ENCODE measurements at places on chromosomes 2 and 18.

- DNase-seq = no peak
Measured at GRCh38 chr18:12907258-12907925, 23.4 kb upstream of the PTPN2 start.

DNA sequence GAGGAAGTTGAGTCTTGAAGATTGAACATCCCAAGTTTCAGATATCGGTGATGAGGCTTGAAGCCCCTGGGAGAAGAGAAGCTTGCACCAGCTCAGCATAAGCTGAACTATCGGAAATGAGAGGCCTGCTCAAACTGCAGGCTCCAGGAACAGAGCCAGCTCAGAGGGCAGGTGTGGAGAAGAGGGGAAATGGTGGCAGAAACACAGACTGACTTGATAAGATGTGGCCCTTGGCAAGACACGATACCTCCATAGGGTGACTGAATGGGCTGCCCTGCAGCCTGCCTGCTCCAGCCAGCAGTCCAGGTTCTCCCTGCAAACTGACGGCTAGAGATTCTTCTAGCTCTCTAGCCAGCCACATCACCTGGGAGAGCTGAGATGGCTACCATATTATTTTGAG, 86.6 kb downstream of the MYT1L start:
- DNase-seq = no peak

DNA sequence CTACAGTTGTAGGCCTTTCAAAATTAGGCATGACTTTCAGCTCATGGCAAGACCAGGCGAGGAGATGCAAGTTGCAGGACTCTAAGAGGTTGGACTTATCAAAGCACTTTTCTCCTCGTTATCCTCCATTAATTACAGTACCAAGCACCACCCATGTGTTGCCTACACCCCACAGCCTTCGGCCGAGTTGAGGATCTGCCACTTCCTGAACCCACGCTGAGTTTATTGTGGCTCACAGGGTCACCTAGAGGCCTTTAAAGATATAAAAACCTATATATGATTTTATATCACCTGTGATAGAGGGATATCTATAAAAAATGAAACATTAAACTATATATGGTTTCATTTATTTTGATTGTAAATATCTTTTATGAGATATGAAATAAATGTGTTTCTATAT, 2.6 kb downstream of the UGT1A10 start:
- DNase-seq = no peak

DNA sequence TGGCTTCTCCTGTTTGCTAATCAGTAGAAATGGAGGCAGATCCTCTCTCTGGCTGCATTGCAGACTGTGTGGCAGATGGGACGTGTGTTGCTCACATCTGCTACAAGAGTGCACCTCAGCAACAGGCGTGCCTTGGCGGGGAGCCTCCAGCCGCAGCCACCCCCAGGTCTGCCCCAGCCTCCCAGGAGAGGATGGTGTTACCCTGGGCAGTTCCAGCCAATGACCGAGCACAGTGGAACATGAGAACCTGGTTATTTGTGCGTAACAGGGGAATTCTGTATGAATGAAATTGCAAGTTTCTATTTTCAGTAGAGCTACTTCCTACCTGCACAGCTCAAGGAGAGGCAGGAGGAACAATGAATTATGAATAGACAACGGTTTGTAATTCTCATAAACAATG, 130.6 kb upstream of the CBLN2 start:
- no peak for DNase-seq

DNA sequence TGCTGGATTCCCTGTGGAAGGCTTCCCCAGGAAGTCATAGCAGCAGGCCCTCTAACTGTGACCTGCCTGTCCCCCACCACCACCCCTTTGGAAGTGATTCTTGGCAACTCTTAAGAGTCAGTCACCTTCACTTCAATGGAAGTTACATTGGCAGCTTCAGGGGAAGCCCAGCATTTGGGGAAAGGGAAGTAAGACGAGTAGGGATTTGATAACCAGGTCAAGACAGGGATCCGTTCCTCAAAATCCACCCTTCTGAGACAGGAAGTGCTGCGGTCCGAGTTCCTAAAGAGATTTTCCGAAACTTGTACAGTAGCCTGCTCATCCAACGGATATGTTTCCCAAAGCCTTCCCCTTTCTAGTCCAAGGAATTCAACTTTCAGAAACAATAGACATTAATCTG, 54.2 kb downstream of the MRPL35 start:
- no peak for DNase-seq

- DNase-seq = no peak
Measured at GRCh38 chr18:35729991-35730668, 148.6 kb downstream of the GALNT1 start.

GRCh38 chr2:61421611-61422010, 49.3 kb downstream of the USP34 start:
- no peak for DNase-seq

DNA sequence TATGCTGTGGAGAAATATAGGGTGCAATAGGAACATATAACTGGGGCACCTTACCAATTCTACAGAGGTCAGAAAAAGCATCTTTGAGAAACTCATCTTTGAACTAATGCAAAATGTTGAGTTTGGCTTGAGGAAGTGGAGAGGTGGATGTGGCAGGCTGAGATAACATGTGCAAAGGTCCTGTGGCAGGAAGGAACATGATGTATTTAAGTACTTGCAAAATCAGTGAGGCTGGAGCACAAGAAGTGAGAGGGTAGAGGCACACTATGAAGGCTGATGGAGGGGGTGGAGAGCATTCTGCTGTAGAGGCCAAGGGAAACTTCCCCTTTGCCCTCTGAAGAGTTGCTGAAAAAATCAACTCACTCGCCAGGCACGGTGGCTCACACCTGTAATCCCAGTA, 14.7 kb upstream of the RAB1A start:
- no peak for DNase-seq

DNA sequence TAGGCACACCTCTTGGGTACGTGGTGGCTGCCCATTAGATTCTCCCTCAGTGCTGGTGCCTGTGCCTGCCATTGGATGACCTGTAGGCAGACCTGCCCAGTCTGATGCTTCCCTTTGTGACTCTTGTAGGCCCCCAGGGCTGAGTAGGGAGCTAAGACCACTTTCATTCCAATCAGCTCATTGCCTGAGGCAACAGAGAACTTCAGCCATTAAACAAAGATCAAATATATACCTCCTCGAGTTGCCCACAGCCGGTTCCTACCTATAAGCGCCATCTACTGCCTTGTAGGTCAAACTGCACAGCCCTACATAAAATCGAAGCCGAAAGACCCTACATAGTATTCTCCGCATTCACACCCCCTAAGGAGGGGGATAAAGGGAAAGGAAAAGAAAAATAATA, 184.6 kb downstream of the ETAA1 start:
- DNase-seq = no peak
